ENCODE measurements at places on chromosomes 4 and X.
A peak's percentile ranks its signal among the peaks of the same experiment; 100 is the strongest.

DNA sequence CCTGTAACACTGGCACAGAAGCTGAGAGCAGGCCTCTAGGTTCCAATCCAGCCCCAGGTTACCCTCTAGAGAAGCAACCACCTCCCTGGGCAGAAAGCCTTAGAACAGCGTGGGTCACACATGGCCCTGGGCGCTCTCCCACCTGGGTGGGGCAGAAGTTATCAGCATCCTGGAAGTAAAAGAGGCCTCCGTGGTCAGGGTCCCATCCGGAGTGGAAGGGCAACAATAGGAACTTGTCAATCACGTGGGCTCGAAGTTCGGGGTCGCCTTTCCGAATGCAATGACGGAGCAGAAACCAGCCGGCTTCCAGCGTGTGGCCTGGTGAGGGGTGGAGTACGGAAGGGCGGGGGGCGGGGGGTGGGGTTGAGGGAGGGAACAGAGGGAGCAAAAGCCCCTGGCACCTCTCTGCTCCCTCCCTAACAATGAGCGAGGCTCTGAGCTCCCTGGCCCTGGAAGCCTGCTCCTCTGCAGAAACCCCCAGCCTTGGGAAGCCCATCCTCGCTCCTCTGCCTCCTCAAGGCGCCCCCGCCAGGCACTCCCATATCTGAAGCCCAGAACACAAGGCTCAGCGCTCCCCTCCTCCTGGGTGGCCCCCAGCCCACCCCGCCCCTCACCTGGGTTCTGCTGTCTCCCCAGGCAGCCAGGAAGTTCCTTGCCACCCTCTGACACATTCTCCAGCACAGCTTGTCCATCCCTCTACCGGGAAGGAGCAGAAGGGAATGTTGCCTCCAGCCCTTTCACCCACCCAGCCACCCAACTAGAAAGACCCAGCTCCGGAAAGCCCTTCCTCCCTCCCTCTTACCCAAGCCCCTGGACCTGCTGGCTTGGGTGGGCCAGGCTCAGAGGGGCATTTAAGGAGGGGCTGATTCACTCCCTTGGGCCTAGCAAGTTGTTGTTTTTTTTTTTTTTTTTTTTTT is 2.8 kb downstream of the RENBP start:
- DNase-seq, result no peak

DNA sequence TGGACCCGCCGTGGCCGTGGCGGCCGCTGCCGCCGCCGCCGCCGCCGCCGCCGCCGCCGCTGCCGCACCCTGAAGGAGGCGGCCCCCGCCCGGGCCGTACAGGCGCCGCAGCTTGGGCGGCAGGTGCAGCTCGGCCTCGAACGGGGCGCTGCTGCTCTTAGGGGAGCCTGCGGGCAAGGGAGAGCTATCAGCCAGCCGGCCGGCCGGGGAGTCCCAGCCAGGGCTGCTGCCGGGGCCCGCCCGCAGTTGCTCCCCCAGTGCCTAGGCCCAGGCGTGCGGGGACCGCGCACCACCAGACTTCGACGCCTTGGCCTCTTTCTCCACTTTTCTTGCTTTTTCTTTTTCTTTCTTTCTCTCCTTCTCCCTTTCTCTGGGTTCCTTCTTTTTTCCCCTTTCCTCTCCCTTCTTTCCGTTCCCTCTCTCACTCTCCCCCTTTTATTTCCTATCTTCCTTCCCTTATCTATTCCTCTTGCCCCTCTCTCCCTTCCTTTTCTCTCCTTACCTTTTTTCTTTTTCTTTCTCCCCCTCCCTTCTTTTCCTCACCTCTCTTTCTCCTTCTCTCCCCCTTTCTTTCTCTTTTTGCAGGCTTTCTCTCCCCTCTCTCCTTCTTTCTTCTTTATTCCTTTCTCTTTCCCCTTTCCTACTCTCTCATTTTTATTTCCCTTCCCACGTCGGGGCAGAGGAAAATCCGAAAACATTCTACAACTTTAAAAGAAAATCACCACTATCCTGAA is 2.0 kb downstream of the ARX start:
- DNase-seq, result no peak

GRCh38 chr4:142352712-142353111 is 493.4 kb downstream of the INPP4B start:
- no peak for DNase-seq

DNA sequence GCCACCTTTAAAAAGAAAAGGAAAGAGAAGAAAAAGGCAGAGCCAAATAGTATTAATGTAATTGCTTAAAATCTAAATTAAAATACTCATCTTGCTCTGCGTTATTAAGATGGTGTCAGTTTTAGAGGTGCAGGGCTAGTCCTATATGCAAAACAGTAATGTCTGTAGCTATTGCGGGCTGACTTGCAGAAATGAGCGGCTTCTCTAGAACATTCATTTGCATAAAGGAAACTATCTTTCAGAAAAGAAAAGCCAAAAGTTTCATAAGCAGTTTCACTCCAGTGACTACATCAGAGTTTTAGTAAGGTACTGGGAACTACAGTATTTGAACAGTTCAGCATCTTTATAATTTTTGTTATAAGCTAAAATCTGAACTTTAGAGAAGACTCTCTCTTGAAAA is 6.0 kb downstream of the SMAD1 start:
- DNase-seq, result no peak

- no peak for DNase-seq
Measured at GRCh38 chr4:30256116-30256832, 463.9 kb upstream of the PCDH7 start.

GRCh38 chr4:146582864-146583263 is 55.8 kb upstream of the POU4F2 start:
- no peak for DNase-seq

DNA sequence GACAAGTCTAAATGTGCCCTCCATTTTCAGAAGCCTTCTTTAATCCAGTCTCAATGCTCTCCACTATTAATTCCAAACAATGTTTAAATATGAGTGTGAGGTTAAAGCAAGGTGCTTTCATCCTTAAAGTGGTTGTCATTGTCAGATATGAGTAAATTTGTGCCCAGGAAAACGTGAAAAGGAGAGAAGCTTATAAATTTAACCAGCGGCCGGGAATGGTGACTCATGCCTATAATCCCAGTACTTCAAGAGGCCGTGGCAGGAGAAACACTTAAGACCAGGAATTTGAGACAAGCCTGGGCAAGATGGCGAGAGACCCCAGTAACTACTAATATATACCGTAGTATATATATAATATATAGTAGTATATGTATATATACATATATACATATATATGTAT is 270.0 kb downstream of the ARHGAP24 start:
- DNase-seq, result no peak

- no peak for DNase-seq
Measured at GRCh38 chrX:14902537-14902936, 29.3 kb downstream of the MOSPD2 start.

- DNase-seq, result no peak
Measured at GRCh38 chrX:133454491-133454914, 39.2 kb upstream of the GPC4 start.

DNA sequence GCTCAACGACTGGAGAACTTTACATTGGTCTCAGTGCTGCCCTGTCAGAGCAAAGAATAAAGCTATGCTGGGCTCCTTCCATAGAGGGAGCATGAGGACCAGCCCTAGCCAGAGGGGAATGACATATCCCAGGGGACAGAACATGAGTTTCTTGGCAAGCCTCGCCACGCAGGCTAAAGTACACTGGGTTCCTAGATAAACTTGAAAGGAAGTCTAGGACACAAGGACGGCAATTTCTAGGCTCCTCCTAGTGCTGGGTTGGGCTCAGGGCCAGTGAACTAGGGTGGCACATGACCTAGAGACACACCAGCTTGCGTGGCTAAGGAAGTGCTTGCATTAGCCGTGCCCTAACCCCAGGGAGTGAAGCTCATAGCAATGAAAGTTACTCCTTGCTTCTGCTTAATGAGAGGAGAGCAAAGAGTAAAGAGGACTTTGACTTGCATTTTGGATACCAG is 141.0 kb downstream of the MAB21L2 start:
- no peak for DNase-seq

DNA sequence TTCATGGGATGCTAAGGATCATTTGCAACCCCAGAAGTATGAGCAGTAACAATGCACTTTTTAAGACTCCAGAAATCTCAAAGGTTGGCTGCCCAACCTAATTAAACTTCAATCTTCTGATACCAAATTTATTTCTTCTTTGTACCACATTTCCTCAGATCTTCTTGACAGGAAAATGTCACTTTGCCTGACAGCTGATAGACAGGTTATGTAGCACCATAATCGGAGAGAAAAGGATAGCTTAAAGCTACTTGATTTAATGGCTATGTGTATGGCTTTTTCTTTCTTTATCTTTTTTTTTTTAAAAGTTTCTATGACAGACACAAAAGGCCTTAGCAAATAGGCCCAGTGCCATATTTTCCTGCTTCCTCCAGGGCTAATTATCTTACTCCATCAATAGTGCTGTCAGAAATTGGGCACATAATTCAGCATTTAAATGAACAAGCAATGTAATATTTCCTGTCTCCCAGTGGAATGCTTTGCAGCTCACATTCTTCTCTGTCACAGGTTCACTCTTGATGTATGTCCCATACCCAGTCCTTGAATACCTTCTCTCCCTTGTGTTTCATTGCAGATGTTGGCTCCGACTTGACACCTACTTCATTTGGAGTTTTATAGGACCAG is 795.7 kb downstream of the ADGRL3 start:
- DNase-seq, result no peak

- DNase-seq, result no peak
Measured at GRCh38 chrX:153934762-153935325, at the start of gene NAA10. NAA10 (minus strand) TSS chrX:153935037; CDS start chrX:153934904, 133 bp downstream.

- no peak for DNase-seq
Measured at GRCh38 chrX:14079891-14080430, 50.3 kb upstream of the GEMIN8 start.

- DNase-seq, result no peak
Measured at GRCh38 chr4:104465201-104465600, 29.5 kb downstream of the CXXC4 start.

DNA sequence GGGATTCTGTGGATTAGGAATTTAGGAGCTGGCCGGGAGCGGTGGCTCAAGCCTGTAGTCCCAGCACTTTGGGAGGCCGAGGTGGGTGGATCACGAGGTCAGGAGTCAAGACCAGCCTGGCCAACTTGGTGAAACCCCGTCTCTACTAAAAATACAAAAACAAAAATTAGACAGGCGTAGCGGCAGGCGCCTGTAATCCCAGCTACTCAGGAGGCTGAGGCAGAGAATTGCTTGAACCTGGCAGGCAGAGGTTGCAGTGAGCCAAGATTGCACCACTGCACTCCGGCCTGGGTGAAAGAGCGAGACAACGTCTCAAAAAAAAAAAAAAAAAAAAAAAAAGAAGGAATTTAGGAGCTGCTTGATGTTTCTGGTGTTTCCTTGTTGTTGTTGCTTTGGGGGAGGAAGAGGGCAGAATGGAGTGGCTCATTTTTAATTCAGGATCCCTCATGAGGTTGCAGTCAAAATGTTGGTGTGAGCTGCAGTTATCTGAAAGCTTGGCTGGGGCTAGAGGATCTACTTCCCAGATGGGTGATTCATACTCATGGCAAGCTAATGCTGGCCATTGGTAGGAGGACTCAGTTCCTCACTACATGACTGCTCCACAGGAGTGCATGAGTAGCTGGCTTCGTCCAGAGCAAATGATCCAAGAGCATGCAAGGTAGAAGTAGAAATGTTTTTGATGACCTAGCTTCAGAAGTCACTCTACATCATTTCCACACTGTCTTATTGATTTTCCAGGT is 26.5 kb upstream of the JADE1 start:
- DNase-seq, result peak; percentile 23

DNA sequence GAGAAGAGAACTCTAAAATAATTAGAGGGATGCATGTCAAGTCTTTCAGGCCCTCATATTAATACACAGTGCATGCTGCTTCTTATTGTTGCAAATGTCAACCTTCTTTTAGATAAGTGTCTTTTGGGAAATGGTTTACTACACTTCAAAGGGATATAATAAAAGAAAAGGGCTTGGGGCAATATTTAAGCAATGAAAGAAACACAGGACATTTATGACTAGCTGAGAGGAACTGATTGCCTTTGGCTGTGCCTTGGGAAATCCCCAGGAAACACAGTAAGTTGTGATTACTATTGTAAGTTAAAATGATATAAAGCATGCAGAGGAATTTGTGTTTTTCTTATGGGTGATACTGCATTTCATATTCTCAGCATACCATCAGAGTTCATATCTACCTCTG is 1036.2 kb upstream of the GRID2 start:
- no peak for DNase-seq

DNA sequence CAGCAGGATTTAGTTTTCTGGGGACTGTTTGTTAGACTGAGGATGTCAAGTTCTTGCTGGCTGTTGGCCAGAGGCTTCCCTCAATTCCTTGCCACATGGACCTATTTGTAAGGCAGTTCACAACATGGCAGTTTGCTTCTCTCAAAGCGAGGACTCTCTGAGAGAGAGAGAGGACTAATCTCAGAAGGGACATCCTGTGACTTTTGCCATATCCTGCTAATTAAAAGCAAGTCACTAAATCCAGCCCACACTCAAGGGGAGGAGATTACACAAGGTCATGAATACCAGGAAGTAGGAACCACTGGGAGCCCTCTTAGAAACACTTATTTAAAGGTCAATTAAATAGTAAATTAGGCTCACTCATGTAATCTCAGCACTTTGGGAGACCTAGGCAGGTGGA is 38.2 kb downstream of the PPP1R2C start:
- DNase-seq, result no peak

- DNase-seq, result no peak
Measured at GRCh38 chr4:40195182-40196177, 1.4 kb upstream of the RHOH start.

- no peak for DNase-seq
Measured at GRCh38 chr4:848803-849477, 23.0 kb upstream of the CPLX1 start.

DNA sequence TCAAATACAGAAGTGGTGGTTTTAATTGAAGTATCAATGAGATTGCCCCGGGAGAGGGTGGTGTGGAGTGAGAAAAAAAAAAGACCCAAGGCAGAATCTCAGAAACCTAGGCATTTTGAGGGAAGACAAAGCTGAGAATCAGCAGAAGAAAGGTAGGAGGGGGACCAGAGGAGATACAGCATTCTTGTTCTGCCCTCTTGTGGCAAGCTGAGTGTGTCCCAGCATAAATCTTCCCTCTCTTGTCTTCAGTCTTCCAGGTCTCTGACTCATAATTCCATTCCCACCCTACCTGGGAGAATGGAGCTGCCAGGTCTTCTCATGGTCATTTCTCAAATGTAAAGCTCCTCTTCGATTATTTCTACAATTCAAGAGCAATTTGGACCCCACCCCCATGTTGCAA is 32.7 kb upstream of the MAGED1 start:
- no peak for DNase-seq

DNA sequence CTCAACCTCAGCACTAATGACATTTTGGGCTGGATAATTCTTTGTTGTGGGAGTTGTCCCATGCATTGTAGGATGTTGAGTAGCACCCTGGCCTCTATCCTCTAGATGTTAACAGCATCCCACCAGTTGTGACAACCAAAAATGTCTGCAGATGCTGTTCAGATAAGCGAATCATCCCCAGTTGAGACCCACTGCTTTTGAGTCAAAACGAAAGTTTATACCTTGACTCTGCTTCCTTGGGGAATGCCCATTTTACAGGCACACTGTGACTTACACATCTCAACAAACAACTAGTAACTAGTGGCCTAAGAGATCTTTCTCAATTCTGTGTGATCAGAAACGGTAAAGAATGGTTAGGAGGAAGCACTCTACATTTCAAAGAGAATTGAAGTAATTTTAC is 37.0 kb downstream of the SEPSECS start:
- DNase-seq, result no peak

- DNase-seq, result peak; percentile 49
Measured at GRCh38 chr4:108010167-108010566, 20.5 kb downstream of the HADH start.
